ENCODE measurements at places on chromosomes 7 and 10.

DNA sequence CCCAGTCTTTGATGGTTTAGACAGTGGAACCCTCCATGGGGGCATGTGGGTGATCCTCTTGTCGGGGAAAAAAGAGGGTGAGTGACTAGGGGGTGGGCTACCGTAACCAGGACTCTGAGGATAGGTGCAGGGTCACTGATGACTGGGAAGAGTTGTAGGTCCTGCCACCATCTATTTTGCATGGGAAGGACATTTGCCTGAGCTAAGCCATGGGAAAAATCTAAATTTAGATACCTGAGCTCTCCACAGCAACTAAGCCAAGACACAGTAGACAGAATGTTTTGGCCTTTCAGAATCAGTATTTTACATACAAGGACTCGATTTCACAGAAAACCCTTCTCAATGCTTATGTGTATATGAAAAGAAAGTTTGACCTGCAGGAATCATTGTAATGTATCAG, 52.7 kb downstream of the KIAA1217 start:
- no peak for DNase-seq

- no peak for DNase-seq
Observed at GRCh38 chr10:4162571-4163286, 377.7 kb upstream of the KLF6 start.

GRCh38 chr10:63633677-63634487, 112.7 kb downstream of the REEP3 start:
- peak; percentile 3 for DNase-seq

DNA sequence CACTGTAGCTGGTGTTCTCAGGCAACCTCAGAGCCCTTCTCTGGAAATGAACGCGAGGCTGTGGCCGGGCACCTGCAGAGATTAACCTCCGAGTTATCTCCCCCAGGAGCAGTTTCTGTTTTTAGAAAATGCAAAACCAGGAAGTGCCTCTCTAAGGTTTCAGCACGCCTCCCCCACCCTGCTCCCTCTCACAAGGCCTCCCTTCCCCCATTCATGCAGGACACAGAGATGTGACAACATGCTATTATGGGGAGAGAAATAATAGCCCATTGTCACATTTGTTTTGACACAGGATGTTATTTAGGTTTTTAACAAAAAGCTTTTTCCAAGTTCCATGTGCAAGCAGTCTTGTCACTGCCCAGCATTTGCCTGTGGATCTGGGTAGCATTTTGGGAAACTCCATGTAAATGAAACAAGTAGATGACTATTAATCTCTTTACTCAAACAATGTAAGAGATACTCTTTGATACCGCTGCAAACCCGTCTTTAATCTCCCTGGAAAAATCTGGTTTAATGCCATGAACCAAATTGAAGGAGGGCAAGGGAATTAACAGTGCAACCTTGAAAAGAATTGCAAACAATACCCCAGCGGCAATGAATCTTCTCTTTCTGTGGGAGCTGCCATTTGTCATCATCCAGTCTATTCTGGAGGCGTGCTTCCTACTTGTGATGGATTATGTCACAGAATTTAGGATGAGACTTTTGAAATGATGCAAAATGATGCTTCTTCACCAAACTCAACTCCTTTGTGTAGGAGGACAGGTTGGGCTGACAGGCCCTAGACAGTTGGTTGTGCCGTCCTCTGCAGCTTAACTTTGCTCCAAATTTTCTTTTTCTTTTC, 86.5 kb upstream of the NMT2 start:
- peak; percentile 47 for DNase-seq

DNA sequence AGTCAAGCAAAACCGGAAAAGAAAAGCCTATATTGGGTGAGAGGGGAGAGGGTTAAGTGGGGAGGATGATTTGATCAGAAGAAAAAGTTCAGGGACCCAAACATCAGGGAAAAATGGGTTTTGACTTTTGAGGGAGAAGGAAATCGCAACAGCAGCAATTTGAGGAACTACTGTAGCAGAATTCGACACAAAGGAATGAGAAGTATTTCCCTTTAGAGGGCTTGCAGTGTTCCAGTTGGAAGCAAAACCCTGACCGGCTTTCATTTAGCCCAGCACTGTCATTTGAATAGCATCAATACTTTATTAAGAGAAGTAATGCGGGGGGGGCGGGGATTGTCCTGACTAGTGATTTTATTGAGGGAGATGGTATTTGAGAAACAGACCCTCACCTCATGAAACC, 37.2 kb upstream of the GATA3 start:
- DNase-seq = no peak

DNA sequence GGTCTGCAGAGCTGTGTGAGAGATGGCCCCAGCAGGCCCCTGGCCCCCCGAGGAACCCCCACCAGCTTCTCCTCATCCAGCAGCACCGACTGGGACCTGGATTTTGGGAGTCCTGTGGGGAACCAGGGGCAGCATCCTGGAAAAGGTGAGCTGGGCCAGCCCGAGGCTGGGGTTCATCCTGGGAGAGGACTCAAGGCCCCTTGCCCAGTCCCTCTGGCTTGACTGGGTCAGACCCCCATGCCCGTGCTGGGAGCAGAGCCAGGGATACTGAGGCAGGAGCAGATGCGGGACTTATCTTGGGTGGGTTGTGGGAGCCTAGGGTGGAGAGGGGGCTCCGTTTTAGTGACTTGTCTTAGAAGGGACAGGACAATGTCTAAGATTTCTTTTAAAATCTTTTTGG, 47.5 kb downstream of the ZNF467 start:
- no peak for DNase-seq

- DNase-seq = no peak
Observed at GRCh38 chr7:139572704-139573385, 49.4 kb downstream of the CLEC2L start.

DNA sequence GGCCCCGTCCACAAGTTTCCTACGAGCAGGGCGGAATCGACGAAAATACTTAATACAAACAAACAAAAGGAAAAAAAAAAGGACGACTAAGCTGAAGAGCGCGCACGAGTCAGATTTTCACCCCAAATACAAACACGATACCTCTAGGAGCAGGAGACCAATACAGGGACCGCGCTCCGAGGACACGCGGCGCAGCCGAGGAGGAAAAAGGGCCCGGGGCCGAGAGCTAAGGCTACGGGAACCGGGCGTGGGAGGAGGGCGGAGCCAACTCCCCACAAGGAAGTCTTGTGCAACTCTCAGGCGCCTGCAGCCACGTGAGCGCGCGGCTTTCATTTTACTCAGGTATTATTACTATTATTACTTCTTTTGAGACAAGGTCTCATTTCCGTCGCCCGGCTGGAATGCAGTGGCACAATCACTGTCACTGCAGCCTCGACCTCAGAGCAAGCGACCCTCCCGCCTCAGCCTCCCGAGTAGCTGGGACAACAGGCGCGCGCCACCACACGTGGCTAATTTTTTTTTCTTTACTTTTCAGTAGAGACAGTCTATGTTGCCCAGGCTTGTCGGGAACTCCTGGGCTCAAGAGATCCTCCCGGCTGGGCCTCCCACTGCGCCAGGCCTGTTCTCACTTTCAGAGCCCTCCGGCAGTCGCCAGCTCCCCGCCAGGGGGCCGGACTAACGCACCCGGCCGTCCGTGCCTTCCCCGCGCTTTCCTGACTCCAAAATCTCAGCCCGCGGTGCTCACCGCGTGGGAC, 1.2 kb downstream of the HNRNPF start:
- DNase-seq = peak; percentile 62

- no peak for DNase-seq
Observed at GRCh38 chr7:84507529-84507928, 312.9 kb upstream of the SEMA3A start.

DNA sequence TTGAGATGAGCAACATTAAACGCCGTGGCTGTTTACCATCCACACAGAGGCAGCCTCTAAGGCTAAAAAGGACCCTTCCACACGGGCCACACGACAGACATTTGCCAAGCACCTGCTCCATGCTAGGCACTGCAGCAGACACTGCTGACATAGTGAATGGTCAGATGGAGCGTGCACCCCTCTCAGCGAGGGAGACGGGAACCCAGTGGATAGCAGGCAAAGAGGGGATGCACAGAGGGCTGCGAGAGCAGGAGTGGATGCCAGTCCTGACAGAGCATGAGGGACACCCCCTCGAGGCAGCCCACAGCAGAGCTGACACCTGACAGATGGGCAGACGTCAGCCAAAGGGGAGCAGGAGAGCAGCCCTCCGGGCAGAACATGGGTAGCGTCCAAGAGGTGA, 5.6 kb upstream of the STK32C start:
- no peak for DNase-seq

DNA sequence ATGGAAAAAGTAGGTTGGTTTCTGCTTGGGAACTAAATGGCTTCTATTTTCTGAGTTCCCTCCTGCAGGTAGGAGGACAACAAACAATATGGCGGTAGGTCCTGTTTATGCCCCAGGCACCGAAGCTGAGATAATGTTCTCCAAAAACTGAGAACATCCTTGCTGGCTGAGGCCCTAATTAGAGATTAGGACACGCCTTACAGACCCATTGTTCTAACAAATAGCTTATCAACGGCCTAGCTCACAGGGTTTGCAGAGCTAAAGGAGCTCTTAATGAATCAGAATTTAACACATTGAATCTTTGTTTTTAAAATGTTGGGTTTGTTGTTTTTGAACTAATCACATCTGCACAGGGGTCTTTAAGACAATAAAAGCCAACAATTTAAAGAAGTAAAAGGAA, 37.0 kb downstream of the HTR5A start:
- no peak for DNase-seq
